SJCRH30 (cell line): ENCODE measurements at places on chromosomes 11 and 22.

DNA sequence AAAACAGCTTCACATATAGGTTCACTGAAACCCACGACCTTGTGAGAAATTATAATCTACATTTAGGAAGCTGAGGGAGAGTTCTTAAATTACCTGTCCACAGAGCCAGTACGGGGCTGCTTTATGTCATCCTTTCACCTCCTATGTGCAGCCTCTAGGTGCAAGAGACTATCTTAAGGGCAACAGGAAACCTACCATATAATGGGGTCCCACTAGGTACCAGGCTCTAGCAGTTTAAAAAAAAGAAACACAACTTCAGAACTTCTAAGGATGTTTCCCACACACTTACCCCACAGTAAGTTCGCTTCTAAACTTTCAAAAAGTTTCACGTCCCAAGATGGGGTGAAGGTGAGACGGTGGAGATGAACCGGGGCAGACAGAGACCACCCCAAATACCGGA is 573 bp downstream of the STK33 start:
- no peaks in the 10 kb centered on the region for H3K27me3 ChIP-seq
- no peaks in the 10 kb centered on the region for H3K36me3 ChIP-seq
- no peak overlapping the region for H3K27ac ChIP-seq
- no peak for DNase-seq

- no peaks in the 10 kb centered on the region for H3K27me3 ChIP-seq
- H3K36me3 ChIP-seq, result no peaks in the 10 kb centered on the region
- H3K27ac ChIP-seq, result no peak overlapping the region
- no peak overlapping the region for H3K4me3 ChIP-seq
- H3K4me1 ChIP-seq, result peaks cover under 1% of the 10 kb centered on the region
- no peak for DNase-seq
Observed at GRCh38 chr11:2736577-2737225, 36.9 kb upstream of the KCNQ1OT1 start.

GRCh38 chr22:38016182-38017151 is 32.1 kb upstream of the SOX10 start:
- H3K4me3 ChIP-seq, result peak overlapping the region; percentile 37
- no peaks in the 10 kb centered on the region for H3K36me3 ChIP-seq
- no peaks in the 10 kb centered on the region for H3K27me3 ChIP-seq
- peak overlapping the region; percentile 20; the same call in 1 of the 2 replicates for H3K27ac ChIP-seq
- DNase-seq, result peak; percentile 58

- peaks cover 16% of the 10 kb centered on the region for H3K4me1 ChIP-seq
- no peak overlapping the region for H3K27ac ChIP-seq
- H3K4me3 ChIP-seq, result no peak overlapping the region
- H3K36me3 ChIP-seq, result no peaks in the 10 kb centered on the region
- no peaks in the 10 kb centered on the region for H3K27me3 ChIP-seq
Observed at GRCh38 chr22:38258895-38259294, 13.9 kb downstream of the TMEM184B start.

- H3K27ac ChIP-seq, result peak within 1 kb of the TSS; percentile 100
- H3K27me3 ChIP-seq, result no peaks in the 10 kb centered on the region
- H3K4me1 ChIP-seq, result peaks cover 13% of the 10 kb centered on the region; the same call in 1 of the 2 replicates
- peak; percentile 53 for DNase-seq
- peak within 1 kb of the TSS; percentile 92 for H3K4me3 ChIP-seq
Observed at GRCh38 chr11:123061403-123062157, at the start of gene HSPA8. HSPA8 (minus strand) TSS chr11:123062136; CDS start chr11:123061324, 812 bp downstream.
